ENCODE measurements at places on chromosomes 6 and 20.

- no peak for DNase-seq
These were observed 36.1 kb upstream of the THBS2 start for GRCh38 chr6:169289619-169290339.

DNA sequence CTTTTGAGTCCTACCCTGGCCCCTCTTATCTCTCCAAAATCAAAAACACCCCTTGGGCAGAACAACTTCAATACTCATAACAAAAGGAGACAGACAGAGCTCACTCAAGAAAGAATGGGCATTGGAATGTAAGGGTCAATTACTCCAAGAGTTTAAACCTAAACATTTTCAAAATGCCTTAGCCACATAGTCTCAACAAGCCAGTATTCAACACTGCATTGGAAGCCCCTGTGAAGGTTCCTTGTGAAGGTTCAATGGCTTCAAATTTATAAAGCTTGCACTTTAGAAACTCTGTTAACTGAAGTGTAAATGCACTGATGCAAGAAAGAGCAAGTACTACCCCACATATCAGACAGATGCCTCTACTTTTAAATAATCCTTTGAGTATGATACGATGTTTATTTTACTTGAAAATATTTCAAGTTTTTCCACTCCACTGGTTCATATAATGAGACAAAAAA lies 139.1 kb upstream of the LAMP5 start:
- DNase-seq, result no peak

- no peak for DNase-seq
These were observed 163.3 kb downstream of the VEGFA start for GRCh38 chr6:43933148-43933885.

- DNase-seq, result no peak
These were observed 13.6 kb downstream of the KCNK5 start for GRCh38 chr6:39215640-39216158.

DNA sequence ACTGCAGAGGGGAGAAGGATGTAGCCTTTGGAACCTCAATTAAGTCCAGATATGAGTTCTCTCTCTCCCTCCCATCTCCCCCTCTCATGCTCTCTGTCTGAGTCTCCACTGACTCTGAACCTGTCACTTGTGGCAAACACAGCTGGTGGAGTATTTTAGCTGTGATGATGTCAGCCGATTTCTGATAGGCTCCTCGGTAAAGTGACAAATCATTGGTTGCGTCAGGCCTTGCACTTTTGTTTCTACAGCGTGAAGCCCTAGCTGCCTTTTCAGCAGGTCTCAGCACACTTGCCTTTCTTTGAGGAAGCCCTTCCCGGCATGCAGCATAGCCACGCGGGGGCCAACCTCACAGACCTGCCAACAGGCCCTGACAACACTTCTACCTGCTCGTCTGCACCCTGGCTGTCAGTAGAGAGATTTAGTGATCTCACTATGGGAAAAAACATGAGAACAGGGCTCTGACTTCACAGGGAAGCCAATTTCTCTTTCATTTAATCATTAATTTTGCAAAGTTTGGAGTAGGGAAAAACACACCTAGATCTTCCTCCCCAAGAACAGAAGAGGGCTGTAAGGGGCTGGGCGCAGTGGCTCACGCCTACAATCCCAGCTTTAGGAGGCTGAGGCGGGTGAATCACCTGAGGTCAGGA lies 84.4 kb downstream of the GMPR start:
- DNase-seq, result peak; percentile 30

DNA sequence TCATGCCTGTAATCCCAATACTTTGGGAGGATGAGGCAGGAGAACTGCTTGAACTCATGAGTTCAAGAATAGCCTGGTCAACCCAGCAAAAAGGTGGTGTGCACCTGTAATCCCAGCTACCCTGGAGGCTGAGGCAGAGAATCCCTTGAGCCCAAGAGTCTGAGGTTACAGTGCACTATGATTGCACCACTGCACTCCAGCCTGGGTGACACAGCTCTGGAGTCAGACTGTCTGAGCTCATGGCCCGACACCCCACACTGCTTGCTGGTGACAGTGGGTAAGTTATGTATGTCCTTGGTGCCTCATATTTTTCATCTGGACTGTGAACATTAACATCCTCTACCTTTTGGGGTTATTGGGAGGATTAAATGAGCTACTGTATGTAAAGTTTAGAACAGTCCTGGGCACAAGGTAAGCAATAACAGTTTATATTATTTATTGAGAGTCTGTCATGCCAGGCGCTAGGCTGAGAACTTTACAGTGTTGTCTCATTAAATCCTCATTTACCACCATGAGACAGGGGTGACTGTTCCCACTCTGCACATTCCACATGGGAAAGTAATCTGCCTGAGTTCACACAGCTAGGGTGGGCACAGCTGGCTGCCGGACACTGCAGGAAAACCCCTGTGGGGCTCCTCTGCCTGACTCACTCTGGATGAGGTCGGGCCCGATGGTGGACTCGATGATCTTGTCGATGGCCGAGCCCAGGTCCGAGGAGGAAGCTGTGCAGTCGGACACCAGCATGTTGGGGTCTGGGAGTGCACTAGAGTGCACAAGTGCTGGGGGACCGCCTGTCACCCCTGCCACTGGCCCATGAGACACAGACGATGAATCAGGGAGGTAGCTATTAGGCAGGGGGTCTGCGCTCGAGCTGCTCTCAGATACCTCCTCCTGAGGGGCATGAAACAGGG lies 2.9 kb downstream of the ZNF335 start:
- no peak for DNase-seq

- no peak for DNase-seq
These were observed at the start of gene L3MBTL1 for GRCh38 chr20:43507150-43508080. Gene L3MBTL1, plus strand, starts transcription at chr20:43507697. Its CDS starts 5,807 bp downstream, at chr20:43513504.

GRCh38 chr20:5968462-5968861 lies 18.0 kb downstream of the MCM8 start:
- no peak for DNase-seq

DNA sequence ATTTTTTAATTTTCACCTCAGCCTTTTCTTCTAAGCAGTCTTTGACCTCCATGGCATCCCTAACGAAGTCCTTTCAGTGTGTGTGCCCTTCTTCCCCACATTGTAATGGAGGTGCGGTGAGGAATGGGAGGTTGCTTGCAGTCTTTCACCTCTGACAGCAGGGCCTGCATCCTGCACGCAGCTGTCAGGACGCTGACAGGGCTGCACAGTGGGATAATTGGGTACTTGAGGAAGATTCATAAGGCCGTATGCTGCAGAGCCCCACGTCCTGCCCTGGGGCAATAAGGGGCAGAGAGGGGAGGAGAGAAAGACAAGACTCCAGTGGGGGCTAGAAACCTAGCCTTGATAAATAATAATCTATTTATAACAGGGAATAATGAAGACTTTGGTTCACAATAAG lies 184.7 kb downstream of the SAMD5 start:
- DNase-seq, result no peak

DNA sequence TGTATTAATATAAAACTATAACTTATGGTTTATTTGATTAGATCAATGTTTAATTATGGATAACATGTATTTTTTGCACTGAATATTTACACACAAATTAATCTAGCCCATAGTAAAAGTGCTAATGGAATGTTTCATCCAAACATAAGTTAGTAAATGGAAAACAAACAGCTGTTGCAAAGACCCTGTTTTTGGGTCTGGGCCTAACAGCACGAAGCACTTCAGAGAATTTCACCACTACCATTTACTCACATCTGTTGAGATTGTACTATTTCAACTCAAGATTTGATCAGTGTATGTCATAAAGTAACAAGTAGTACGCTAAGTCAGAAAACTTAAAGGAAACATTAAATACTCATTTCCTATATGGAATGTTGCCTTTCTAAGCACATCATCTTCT lies 359.6 kb downstream of the LAMA2 start:
- no peak for DNase-seq

DNA sequence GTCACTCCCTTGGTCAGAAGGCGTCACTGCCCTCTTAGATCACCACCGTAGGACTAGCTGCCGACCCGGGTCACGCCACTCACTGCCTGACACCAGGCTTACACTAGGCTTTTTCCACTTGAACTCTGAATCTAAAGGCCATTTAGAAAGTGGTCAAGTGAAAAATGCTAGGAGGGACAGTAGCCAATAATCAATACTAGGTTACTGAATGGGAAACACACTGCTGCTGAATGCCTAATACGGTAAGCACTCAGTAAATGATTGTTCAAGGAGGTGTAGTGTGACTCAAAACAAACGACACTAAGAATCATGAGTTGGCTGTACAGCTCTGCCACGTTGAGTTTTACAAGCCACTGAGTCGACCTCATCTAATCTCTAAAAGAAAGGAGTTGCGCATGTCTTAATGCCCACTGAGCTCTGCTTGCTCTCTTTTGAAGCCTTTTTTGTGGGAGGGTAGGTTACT lies 760 bp upstream of the IBTK start:
- no peak for DNase-seq

DNA sequence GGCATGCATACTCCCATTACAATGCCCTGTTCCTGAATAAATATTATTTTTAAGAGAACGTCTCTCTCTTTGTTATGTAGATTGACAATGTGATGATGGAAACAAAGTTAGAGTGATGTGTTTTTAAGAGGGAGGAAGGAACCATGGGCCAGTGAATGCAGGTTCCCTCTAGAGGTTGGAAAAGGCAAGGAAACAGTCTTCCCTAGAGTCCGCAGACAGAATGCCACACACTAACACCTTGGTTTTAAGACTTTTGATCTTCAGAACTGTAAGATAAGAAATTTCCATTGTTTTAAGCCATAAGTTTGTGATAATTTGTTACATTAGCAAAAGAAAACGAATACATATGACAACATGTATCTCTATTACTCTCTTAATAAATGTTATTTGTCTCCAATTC lies 4.7 kb upstream of the CENPW start:
- DNase-seq, result no peak

DNA sequence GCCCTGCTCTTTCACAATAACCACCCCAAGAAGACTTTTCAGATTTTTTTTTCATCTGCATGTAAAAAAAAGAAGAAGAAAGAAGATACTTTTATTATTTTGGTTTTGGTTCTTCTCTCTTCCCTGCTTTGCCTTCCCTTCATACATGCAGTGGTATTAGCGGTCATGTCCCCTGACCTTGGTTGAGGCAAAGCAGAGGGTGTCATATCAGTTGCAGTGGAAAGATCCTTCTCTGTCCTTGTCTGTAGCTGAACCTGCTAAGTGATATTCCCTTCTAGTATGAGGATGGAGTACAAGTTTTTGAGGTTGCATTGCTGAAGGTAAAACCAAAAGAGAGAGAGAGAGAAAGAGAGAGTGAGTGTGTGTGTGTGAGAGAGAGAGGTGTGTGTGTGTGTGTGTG lies 345.7 kb downstream of the UTRN start:
- no peak for DNase-seq

DNA sequence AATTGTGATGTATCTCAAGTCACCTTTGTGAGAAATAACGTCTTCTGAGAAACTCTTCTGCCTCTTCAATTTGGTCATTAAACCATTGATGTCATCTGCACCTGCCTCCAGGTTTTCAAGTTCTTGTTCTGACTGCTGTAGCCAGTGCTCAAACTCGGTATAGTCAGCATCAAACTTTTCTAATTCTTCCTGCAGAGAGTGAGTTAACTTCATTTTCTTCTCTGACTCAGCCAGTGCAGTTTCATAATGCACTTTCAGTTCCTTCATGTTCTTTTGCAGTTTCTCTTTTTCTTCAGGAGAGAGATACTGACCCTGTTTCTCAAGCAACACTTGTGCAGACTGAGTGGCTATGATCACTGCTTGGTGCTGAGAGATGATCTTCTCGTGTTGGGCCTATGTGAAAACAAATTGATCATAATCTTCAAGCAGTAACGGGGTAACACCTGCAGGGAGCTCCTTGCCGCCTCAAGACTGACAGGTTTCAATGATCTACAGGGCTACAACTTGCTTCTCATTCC lies 48.8 kb downstream of the DST start:
- no peak for DNase-seq

DNA sequence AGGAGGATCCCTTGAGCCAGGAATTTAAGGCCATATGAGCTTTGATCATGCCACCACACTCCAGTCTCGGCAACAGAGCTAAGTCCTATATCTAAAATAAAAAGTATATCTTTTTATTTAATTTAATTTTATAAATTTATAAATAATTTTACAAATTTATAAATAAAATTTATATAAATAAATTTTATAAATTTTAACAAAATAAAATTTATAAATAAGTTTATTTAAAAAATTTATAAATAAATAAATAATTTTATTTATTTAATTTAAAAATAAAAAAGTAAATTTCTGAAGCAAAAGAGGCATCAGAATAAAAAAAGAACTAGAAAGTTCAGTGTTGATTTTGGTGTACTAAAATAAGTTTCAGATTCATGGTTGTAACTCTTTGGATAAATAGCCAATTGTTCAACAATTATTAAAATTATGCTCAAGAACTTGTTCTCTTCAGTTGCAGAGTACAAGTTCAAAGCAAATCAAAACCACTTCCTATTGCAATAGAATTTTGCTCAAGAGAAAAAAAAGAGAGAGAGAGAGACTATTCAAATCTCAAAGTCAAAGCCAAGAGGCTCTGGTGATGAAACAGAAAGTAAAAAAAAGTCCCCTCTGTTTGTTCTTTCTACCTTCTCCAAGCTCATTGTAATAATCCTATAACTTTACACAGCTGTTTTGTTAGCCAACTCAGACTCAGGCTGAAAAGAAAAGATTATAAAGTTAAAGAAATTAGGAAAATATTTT lies 547.5 kb upstream of the ADGRB3 start:
- DNase-seq, result no peak

GRCh38 chr20:44423480-44423879 lies 52.2 kb upstream of the TTPAL start:
- DNase-seq, result no peak

GRCh38 chr20:20198011-20198410 lies 145.7 kb downstream of the CFAP61 start:
- no peak for DNase-seq

- DNase-seq, result no peak
These were observed 64.6 kb upstream of the OGFRL1 start for GRCh38 chr6:71224011-71224410.

- DNase-seq, result no peak
These were observed 68.8 kb upstream of the MYLIP start for GRCh38 chr6:16060039-16060438.

- no peak for DNase-seq
These were observed 146.0 kb upstream of the PHACTR1 start for GRCh38 chr6:12570461-12571030.

- DNase-seq, result no peak
These were observed 694.6 kb downstream of the QKI start for GRCh38 chr6:164108869-164109769.

DNA sequence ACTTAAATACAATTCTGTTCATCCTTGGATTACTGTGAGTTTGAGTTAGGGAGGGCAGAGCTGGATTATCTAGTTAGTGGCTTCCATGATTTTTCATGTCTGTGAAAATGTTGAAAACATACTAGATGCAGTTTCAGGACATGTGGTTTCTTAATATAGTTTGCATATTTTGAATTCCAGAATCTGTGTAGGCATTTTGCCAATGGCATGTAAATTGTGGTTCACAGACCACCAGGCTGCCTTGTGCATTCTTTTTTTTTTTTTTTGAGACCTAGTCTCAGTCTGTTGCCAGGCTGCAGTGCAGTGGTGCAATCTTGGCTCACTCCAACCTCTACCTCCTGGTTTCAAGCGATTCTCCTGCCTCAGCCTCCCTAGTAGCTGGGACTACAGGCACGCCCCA lies 42.8 kb downstream of the CDC5L start:
- DNase-seq, result no peak
